Activated B cell treated with CpG ODN at 0.5 μM for 24 hours (primary cell): ENCODE measurements at places on chromosomes 7 and 10. TPM values are rescaled to one million over a fixed set of nuclear protein-coding genes. Genes with fewer than 3 reads are reported as not detected.

Gene FKBP6
- total RNA-seq, result not detected in 2 replicates

Gene SCIN
- total RNA-seq, result 0.05 TPM in 1 of 2 replicates, not detected in the other

Gene OR2A42
- total RNA-seq, result not detected in 2 replicates

Gene MYO1G
- total RNA-seq, result 143 and 154 TPM in 2 replicates

Gene CXCL12
- not detected in 2 replicates for total RNA-seq

- H3K4me3 ChIP-seq, result no peak overlapping the region
- no peaks in the 10 kb centered on the region for H3K36me3 ChIP-seq
- H3K4me1 ChIP-seq, result no peaks in the 10 kb centered on the region
- H3K27me3 ChIP-seq, result no peaks in the 10 kb centered on the region
Observed at GRCh38 chr10:2222631-2223030, 485.3 kb upstream of the ADARB2 start.

DNA sequence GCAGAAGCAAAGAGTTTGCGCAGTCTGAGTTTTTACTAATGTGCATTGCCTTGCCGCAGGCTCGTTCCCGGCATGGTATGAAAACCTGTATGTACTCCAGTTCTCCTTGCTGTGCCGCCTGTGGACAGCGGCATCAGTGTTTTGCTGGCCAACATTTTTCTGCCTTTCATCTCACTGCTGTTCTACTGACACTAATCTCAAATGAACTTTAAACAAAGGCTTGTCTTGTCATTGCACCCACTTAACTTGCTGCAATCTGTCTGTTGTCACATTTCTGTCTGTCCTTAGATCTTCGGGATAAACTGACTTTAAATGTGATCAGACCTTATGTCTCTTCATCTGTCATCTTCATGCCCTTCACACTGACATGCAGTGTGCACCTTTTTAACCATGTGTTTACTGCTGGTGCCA, 71.7 kb upstream of the ZNRF2 start:
- H3K36me3 ChIP-seq, result no peaks in the 10 kb centered on the region
- DNase-seq, result no peak
- no peak overlapping the region for H3K4me3 ChIP-seq
- H3K27ac ChIP-seq, result no peak overlapping the region
- H3K27me3 ChIP-seq, result no peaks in the 10 kb centered on the region
- H3K4me1 ChIP-seq, result peaks cover 20% of the 10 kb centered on the region

DNA sequence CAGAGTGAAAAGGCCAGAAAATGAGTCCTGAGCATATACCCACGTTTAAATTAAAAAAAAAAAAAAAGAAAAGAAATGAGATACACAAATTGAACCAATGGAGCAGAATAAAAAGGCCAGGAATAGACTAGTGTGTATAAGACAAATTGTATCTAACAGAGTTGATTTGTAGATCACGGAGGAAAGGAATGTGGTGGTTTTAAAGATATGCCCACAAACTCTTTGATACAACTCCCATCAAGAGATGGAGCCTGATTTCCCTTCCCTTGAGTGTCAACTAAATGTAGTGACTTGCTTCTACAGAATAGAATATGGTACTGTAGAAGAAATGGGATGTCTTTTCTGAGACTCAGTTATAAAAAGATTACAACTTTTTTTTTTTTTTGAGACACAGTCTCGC, 10.4 kb downstream of the SYPL1 start:
- no peak for DNase-seq
- H3K4me3 ChIP-seq, result peak overlapping the region; percentile 1

GRCh38 chr7:111517549-111517951, 44.7 kb downstream of the IMMP2L start:
- no peaks in the 10 kb centered on the region for H3K4me1 ChIP-seq
- no peak overlapping the region for H3K4me3 ChIP-seq
- no peaks in the 10 kb centered on the region for H3K27me3 ChIP-seq

GRCh38 chr7:48760528-48761265, 163.7 kb upstream of the CDC14C start:
- H3K4me3 ChIP-seq, result no peak overlapping the region
- H3K27me3 ChIP-seq, result no peaks in the 10 kb centered on the region
- no peak overlapping the region for H3K27ac ChIP-seq
- no peaks in the 10 kb centered on the region for H3K36me3 ChIP-seq
- H3K4me1 ChIP-seq, result no peaks in the 10 kb centered on the region
- DNase-seq, result no peak

- no peak overlapping the region for H3K4me3 ChIP-seq
- H3K4me1 ChIP-seq, result no peaks in the 10 kb centered on the region
- DNase-seq, result no peak
- no peak overlapping the region for H3K27ac ChIP-seq
- peaks cover 7% of the 10 kb centered on the region for H3K27me3 ChIP-seq
Observed at GRCh38 chr10:71973777-71974488, 9.7 kb downstream of the CHST3 start.

DNA sequence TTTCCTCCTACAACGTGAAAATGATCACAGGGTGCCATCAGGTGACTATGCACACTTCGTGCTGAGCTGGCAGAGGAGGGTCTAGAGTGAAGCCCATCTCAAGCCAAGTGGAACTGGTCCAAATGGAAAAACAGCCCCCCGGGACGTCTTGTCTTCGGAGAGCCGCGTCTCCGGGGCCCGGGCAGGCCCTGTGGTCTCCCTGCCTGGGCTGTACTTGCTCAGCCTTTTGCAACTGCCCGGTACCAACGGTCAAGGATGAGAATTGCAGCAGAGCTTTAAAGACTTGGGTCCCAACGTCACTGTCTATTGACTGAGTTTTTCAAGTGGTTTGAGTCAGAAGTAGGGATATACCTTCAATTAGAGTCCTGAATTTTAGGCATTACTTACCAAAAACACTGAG, 315.5 kb downstream of the PTPRN2 start:
- no peaks in the 10 kb centered on the region for H3K4me1 ChIP-seq
- no peak overlapping the region for H3K4me3 ChIP-seq
- H3K27ac ChIP-seq, result no peak overlapping the region
- no peaks in the 10 kb centered on the region for H3K36me3 ChIP-seq
- DNase-seq, result no peak
- H3K27me3 ChIP-seq, result no peaks in the 10 kb centered on the region

- no peak overlapping the region for H3K27ac ChIP-seq
- no peak for DNase-seq
- peaks cover 36% of the 10 kb centered on the region for H3K36me3 ChIP-seq
- no peak overlapping the region for H3K4me3 ChIP-seq
- H3K27me3 ChIP-seq, result no peaks in the 10 kb centered on the region
- H3K4me1 ChIP-seq, result peaks cover 10% of the 10 kb centered on the region
Observed at GRCh38 chr7:99096124-99096887, 47.6 kb downstream of the SMURF1 start.

- H3K27ac ChIP-seq, result no peak overlapping the region
- H3K4me3 ChIP-seq, result no peak overlapping the region
- peaks cover 6% of the 10 kb centered on the region for H3K36me3 ChIP-seq
- peaks cover 62% of the 10 kb centered on the region for H3K4me1 ChIP-seq
- no peak for DNase-seq
- H3K27me3 ChIP-seq, result no peaks in the 10 kb centered on the region
Observed at GRCh38 chr10:12416344-12417050, 67.2 kb downstream of the CAMK1D start.
